ENCODE measurements at places on chromosomes 13 and 19.

DNA sequence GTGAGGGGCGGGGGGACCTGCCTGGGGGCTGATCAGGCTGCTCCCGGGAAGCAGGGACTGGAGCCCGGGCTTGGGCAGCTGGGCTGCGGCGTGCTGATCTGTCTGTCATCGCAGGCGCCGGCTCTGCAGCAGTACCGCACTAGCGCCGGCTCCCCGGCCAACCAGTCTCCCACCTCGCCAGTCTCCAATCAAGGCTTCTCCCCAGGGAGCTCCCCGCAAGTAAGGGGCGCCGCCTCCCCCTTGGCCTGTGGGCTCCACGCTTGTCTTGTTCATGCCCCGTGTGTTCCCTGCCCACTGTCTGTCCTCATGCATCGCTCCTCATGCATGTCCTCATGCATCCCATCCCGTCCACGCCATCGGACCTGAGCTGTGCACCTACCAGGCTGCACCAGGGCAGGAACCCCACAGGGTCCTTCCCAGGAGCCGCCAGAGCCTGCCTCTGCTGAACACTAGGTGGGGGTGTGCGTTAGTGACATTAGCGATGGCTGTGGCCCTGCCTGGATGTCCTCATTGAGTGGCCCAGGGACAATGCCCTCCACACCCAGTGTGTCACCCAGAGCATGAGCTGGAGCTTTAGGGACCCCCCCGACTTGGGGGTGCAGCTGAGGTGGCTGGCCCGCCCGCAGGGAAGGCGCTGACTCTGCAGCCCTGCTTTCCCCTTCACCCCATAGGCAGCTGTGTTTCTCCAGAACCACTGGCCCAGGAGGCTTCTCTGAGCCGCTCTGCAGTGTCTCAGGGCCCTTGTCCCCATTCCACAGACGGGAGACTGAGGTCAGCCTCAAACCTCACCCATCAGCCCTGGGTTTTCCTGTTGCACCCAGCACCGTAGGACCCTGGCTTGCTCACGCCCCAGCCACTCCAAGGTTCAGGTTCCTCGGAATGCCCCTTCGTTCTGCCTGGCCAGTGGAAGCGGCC is 19.5 kb downstream of the COMP start:
- no peak for DNase-seq

DNA sequence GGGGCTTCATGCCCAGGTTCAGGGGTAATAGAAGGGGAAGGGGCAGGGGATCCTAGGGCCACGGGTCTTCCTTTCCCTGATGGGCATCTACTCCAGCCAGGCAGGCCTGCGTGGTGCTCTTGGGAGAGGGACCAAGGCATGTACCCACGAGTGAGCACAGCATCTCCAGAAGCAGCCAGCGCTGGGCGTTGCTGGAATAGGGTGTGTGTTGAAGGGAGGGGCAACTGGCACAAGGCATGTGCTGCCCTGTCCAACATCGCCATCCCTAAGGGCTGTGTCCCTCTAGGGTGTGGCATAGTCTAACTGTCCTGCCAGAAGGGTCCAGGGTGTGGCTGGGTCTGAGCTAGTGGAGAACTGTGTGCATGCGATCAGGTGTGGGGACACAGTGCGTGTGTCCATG is 2.9 kb downstream of the NOTCH3 start:
- DNase-seq, result no peak

DNA sequence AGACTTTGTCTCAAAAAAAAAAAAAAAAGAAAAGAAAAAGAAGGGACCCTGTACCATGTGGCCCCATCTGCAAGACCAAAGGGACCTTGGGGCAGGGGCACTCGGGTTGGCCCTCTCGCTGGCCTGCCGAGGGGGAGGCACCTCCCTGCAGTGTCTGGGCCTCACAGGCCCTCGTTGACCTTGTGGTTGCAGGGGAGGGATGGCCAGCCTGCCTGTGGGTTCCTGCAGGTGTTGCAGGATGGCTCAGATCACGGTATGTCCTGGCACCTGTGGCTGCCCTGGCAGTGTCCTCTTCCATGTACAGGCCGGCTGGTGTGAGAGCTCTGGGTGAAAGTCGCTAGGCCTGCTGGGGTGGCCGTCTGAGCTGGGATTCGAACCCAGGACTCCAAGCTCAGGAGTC is 4.7 kb upstream of the PGLS start:
- no peak for DNase-seq

- DNase-seq, result no peak
Measured at GRCh38 chr13:111614009-111614408, 293.6 kb downstream of the TEX29 start.

GRCh38 chr19:31352782-31353651 is 3.8 kb upstream of the TSHZ3 start:
- DNase-seq, result no peak

DNA sequence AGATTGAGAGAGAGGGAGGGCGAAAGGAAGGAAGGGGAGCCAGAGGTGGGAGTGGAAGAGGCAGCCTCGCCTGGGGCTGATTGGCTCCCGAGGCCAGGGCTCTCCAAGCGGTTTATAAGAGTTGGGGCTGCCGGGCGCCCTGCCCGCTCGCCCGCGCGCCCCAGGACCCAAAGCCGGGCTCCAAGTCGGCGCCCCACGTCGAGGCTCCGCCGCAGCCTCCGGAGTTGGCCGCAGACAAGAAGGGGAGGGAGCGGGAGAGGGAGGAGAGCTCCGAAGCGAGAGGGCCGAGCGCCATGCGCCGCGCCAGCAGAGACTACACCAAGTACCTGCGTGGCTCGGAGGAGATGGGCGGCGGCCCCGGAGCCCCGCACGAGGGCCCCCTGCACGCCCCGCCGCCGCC is at the start of gene TNFSF11:
Gene TNFSF11, plus strand, starts transcription at position 142 of the 400 bp plus-strand sequence. Its CDS starts 152 bp downstream, at position 294.
- DNase-seq, result no peak

GRCh38 chr13:41500511-41500910 is 43.2 kb downstream of the RGCC start:
- peak; percentile 16 for DNase-seq

DNA sequence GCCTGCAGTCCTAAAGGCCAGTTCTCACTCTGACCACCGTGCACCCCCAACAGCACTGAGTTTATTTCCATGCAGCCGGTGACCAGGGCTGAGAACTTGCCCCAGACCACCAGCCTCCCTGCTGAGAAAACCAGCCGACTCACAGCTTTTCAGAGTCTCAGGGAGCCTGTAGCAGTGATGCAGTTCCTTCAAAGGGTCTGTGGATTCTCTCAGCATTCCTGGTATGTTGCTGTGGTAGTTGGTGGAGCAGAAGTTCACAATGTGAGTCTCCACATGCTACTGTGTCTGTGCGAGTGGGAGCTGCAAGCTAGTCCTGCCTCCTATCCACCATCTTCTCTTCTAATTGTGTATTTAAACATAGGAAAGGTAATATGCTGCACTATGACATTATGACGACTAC is 254.9 kb upstream of the KLF12 start:
- DNase-seq, result no peak

- DNase-seq, result no peak
Measured at GRCh38 chr13:113554333-113554700, 30.2 kb upstream of the TFDP1 start.
